ENCODE measurements at places on chromosomes 1 and 21.

- peak; percentile 55 for DNase-seq
Measured at GRCh38 chr1:233543338-233544255, 70.3 kb upstream of the KCNK1 start.

DNA sequence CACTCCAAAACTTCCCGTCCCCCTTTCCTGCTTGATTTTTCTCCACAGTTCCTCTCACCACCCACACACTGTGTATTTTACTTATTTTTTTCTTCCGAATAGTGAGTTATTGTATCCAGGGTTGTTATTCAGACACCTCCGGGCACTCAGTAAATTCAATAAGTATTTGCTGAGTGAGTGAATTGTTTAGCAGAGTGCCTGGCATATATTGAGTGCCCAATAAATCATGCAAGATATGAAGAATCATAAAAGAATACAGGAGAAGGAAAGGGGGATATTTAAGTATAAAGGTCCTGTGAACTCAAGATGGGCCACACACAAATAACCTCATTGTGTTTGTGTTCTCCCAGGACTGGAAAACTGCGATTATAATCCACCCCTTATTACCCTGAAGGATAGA is 139.9 kb downstream of the GALNT2 start:
- no peak for DNase-seq

GRCh38 chr1:74505928-74506710 is 6.3 kb downstream of the LRRC53 start:
- no peak for DNase-seq

DNA sequence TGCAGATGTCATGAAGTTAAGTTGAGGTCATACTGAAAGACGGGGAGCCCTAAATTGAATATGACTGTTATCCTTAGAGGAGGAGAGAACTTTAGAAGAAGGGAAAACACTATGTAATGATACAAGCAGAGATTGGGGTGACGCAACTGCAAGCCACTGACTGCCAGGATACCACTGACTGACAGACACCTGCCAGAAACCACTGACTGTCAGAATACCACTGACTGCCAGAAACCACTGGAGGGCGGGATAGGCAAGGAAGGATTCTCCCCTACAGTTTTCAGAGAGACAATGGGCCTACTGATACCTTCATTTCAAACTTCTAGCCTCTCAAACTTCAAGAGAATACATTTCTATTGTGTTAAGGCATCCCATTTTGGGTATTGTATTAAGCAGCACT is 388.7 kb downstream of the USH2A start:
- DNase-seq: no peak

DNA sequence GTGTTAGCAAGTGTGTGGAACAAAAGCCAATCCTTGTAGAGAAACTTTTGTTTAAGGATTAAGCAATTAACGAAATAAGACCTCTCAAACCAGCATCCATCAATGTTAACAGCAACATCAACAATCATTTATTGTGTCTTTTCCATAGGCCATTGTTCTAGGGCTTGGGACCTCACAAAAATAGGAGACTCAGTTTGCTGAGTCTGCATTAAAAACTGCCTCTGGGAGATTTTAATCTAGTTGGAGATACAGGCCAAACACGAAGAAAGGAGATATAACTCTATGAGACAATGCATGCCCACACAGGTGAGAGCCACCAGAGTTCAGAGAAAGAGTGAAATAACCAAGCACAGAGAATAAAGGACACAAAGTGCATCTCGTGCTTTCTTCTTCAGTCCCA is 14.4 kb upstream of the SELP start:
- no peak for DNase-seq

DNA sequence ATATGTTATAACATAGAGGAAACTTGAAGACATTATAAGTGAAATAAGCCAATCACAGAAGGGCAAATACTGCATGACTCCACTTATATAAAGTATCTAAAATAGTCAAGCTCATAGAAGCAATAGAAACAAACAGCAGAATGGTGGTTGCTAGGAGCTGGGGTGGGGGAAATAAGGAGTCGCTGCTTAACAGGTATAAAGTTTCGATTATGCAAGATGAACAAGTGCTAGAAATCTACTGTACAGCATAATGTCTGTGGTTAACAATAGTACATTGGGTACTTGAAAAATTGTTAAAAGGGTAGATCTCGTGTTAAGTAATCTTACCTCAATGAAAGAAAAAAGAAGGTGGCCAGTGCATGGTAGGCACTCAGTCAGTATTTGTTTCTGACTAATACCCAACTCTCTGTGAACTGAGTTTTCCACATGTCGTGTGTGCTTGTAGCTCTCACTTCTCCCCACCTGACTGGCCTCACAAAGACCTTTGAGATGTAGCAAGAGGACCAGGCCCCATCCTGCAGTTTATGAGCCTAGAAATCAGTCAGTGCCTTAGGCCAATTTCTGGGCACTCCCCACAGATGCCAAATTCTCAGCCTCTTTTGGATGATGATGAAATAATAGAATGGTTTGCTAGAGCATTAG is 14.7 kb upstream of the SPRR5 start:
- no peak for DNase-seq

GRCh38 chr21:45421846-45422775 is 17.1 kb downstream of the COL18A1 start:
- no peak for DNase-seq

DNA sequence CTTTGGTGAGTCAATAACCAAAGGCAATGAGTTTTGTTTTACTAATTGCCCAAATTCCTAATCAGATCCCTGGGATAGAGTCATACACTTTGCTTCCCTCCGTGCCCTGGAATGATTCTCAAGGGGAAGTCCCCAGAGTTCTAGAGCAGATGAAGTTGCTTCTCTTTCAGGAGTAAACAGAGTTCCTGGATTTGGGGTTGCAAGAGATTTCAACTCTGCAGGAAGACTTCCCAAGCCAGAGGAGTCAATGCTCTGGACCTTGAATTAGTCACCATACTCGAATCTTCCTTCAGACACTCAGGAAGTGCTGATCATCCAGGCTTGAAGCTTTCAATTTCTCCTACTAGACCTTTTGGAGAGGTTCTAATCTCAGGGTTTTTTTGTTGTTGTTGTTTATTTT is 39.6 kb downstream of the FCER1A start:
- no peak for DNase-seq

GRCh38 chr1:241077386-241078147 is 279.4 kb downstream of the RGS7 start:
- no peak for DNase-seq

- no peak for DNase-seq
Measured at GRCh38 chr1:44014365-44015104, 16.7 kb downstream of the SLC6A9 start.

DNA sequence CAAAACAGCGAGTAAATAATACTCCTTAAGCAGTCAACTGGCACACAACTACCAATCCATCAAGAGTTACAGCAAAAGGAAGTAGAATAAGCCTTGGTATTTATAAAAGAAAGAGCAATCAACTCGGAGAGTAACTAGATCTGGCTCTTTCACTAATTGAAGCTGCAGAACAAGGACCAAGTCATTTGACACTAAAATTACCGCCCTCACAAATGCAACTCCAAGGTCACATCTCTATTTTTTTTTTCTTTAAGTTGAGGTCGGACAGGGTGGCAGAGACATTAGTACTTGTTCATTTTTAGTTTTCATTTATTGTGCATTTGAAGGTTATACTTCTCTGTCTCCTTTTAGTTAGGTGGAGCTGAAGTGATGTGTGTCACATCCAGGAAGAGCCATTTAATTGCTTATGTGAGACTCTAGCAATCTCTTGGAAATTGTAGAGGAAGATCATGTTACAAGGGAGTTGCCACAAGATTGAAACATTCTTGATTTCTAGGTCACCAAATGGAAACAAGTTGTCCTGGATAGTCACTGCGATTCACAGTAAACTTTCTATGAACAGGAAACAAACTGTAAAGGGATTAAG is 138.1 kb upstream of the ADAMTS5 start:
- DNase-seq: peak; percentile 1

DNA sequence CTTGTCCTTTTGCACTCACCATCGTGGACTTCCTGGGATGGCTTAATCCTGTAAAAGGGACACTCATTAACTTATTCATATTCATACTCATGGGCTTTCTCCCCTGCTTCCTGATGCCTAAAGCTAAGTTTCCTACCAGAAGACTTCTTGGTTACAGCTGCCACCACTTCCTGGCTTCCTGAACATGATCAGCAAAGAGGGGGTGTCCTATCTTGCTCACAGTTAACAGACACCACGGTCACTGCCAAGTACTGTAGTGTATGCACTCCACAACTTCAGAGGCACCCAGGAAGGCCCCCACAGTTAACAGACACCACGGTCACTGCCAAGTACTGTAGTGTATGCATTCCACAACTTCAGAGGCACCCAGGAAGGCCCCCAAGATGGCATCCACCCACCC is 177.8 kb downstream of the SIPA1L2 start:
- DNase-seq: no peak

GRCh38 chr21:44962403-44962966 is 22.7 kb downstream of the SLX9 start:
- DNase-seq: peak; percentile 63

- no peak for DNase-seq
Measured at GRCh38 chr21:45078877-45079281, 4.5 kb downstream of the ADARB1 start.

DNA sequence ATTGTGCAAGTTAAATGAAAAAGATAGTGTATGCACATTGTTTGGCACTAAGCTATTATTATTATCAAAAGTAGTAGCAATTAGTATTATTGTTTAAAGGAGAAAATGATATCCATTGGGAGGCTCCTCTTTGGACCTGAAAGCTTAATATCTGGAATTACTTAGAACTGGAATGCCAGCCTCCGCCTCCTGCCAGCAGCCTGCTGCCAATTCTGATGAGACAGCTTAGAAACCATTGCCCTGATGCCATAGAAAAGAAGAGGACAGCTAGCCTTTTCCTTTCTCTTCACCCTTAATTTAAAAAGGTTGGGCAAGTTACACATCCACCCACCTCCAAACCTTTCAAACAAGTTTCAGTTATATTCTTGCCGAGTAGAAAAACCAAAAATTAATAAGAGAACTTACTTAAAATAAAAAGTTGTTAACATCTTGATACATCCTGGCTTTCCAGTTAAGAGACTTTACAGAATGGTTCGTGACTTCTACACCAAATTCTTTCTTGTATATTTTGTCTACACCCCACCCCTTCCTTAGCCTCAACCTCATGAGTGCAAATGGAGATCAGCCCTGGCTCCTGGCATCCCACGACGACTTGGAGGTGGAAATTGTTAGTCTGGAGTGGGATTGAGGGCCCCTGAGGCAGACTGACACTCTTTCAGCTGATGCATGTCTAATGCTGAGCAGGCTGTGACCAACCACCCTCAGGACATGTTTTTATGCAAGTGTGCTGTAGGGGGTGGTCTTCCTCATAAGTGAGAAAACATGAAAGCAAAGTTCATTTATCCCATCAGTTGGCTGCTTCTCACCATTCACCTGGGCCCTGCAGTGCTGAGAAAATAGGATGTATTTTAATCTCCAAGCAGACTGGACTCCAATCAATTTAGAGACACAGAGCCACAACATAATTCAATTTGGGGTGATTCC is 120.6 kb downstream of the KCNJ15 start:
- DNase-seq: no peak

DNA sequence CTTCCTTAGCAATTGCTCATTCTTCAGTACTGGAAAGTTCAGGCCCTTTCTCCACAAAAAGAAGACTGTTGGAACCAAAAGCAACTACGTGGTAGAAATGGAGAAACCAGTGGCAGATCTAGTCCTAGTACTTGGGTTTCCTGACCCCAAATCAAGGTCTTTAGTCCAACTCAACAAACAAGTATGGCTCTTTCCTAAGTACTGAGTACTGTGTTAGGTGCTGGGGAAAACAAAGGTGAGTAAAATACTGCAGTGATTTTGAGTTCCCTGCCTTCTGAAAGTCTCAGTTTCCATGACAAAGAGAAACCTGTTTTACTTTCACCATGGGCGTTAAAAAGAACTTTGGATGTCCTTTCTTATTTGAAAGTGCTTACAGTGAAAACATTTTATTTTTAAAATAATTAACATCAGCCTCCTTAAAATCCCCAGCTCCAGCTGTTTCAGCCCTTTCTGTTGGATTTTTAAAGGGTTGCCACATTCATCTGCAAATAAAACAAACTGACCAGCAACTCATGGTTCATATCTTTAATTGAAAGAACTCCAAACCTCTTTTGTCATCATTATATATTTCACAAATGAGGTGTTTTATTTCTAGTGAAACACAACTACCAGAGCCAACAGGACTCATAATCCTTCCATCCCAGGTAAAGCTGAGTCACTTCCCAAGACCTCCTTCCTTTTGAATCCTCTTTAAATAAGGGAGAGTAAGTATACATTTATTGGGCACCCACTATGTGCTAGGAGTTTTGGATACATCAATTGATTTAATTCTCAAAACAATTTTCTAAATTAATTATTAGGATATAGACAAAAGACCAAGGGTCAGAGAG is 35.4 kb downstream of the PLPP3 start:
- no peak for DNase-seq

DNA sequence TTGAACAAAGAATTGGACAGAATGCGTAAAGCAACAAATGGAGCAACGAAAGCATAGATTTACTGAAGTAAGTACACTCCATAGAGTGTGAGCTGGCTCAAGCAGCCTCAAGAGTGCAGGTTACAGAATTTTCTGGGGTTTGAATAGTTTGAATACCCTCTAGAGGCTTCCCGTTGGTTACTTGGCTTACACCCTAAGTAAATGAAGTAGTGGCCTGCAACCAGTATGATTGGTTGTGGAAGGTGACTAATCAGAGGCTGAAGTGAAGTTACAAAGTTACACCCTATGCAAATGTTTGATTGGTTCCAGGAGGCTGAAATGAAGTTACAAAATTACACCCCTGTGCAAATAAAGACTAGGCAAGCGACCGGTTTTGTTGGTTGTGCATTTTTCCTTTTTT is 10.9 kb downstream of the TCEANC2 start:
- no peak for DNase-seq

GRCh38 chr1:17168091-17168876 is 36.6 kb upstream of the PADI1 start:
- DNase-seq: no peak

DNA sequence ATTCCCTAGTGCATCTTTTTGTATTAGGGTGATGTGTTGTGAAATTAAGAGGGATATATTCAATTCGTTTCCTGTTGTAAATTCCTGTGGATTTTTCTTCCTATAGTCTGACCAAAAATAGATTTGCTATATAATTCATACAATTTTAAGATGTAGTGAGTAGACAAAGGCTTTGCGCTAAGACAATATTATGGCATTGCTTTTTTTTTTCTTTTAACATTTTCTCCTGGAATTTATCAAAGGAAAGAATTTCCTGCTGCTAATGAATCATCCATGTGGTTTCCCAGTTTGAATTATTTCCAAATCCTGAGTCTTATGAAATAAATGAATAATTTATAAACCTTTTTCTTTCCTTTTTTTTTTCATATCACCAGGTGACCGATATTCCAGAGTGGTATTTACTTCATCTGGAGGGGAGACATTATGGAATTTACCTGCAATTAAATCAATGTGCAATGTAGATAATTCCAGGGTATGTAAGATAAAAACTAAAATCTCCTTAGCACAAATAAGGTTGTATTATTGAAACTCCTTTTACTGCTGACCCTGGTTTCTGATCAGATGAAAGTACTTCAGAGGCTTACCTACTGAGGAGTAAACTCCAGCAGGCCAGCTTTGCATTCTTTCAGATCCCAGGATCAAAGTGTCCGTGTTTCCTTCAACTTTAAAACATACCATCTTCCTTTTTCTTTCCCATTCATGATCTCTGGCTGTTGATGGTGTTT is 148.4 kb downstream of the TLR5 start:
- DNase-seq: peak; percentile 53
